ENCODE measurements at places on chromosomes 5 and 9.

- DNase-seq, result peak; percentile 19
These were observed 215.6 kb downstream of the ROR2 start for GRCh38 chr9:91734371-91734981.

DNA sequence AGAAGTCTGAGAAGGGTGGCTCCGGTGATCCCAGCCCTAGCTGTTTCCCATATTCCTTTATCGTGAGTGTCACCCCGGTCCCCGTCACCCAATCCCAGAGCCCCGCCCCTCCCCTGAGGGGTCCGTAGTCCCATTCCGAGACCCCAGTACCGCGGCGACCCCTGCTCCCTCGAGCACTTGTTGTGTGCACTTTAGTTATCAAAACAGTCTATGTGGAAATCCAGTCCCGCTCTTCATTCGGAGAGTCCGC lies 223 bp downstream of the LRSAM1 start:
- no peak for DNase-seq

DNA sequence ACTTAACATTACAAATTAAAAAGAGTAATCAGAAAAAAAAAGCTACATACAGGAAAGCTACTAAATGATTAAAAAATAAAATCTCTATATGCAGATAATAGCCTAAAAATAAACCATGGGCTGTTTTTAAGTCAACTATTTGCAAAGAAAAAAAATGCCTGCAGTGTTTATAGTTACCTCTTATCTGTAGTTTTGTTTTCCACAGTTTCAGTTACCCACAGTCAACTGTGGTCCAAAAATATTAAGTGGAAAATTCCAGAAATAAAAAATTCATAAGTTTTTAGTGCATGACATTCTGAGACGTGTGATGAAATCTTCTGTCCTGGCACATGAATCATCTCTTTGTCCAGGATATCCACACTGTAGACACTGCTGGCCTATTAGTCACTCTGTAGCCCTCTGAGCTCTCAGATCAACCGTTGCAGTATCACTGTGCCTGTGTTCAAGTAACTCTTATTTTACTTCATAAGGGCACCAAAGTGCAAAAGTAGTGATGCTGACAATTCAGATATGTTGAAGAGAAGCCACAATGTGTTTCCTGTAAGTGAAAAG lies 59.2 kb downstream of the PRELID2 start:
- no peak for DNase-seq

- no peak for DNase-seq
These were observed 120.7 kb upstream of the ZNF618 start for GRCh38 chr9:113755433-113755832.

GRCh38 chr5:318341-318897 lies 3.1 kb upstream of the AHRR start:
- DNase-seq, result no peak

GRCh38 chr5:127909066-127909465 lies 174.5 kb upstream of the SLC12A2 start:
- DNase-seq, result no peak

GRCh38 chr5:139745132-139745799 lies 50.3 kb upstream of the PSD2 start:
- no peak for DNase-seq

GRCh38 chr5:6358434-6358820 lies 19.9 kb downstream of the MED10 start:
- no peak for DNase-seq

GRCh38 chr5:78757269-78758053 lies 108.9 kb upstream of the LHFPL2 start:
- no peak for DNase-seq

DNA sequence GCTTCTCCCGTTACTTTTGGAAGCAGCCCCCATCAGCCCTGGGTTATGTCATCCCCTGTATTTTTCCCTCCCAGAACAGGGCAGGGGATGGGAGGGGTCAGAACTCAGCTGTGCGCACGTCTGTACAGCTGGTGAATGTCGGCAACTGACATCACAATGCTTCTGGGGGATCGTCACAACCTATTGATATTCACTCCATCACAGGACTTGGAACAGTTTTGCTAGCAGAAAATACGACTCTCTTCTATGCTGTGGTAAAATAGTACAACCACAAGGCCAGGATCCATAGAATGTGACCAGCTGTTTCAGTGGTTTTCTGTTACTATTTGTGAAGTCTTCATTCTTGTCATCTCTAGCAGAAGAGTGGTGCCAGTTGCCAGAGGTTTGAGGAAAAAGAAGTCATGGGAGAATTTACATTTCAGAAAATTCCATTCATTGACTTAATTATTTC lies 77.1 kb upstream of the KLF4 start:
- no peak for DNase-seq

DNA sequence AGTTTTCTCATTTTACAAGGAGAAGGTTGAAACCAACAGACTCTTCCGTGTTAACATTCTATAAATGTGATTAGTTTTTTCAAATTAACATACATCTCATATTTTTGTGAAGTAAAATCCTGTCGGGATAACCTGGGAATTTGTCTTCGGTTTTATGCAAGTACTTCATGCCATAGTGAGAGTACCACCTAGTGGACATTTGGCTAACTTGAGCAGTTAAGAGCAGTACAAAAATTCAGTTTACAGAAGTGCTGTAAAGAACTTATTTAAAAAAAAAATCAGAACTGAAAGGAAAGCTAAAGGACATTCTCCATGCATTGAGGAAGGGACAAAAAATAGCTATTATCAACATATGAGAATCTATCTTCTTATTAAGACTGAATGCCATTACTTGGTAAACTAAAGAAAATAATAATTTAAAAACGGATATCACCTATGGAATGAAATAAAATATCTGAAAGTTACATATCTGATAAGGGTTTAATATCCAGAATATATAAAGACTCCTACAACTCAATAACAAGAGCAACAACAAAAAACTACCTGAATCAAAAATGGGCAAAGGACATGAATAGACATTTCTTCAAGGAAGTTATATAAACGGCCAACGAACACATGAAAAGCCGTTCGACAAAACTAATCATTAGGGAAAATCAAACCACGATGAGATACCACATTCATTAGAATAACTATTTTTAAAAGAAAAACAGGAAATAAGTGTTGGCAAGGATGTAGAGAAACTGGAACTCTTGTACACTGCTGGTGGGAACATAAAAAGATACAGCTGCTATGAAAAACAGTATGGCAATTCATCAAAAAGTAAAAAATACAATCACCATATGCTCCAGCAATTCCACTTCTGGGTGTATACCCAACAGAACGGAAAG lies 117.0 kb upstream of the GNA14 start:
- DNase-seq, result no peak

GRCh38 chr5:112355058-112355685 lies 63.9 kb downstream of the EPB41L4A start:
- no peak for DNase-seq

GRCh38 chr9:25415718-25416117 lies 262.5 kb downstream of the TUSC1 start:
- no peak for DNase-seq

DNA sequence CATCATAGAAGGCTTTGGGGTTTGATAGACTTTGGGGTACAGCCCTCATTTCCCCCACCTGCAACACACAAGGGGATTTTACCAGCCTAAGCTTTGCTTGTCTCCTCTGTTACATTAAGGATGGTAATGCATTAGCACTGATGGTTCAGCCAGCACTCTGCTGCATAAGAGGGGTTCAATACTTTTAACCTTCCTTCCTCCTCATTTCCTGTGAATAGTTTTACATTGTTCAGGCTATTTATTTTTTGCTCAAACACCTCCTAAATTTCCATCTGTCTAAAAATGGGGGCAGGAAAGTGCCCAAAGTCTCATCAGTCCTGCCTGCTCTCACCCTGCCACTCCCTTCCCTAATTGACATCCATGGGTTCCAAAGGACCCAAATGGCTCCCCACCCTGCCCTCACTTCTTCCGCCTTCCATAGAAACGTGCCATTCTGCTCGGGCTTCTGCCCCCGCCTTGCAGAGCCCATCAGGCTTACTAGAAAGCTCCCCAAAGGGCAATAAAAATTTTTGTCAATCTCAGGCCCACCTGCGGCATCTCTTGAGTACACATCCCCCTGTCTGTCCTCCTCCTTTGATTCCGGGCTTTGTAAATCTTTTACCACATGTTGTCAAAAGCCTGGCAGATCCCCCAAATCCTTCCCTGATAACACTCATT lies 239.5 kb upstream of the SLC24A2 start:
- no peak for DNase-seq

- no peak for DNase-seq
These were observed 43.7 kb downstream of the ZNF366 start for GRCh38 chr5:72463449-72464052.
